ENCODE measurements at places on chromosomes 1 and 21.
A peak's percentile ranks its signal among the peaks of the same experiment; 100 is the strongest.

DNA sequence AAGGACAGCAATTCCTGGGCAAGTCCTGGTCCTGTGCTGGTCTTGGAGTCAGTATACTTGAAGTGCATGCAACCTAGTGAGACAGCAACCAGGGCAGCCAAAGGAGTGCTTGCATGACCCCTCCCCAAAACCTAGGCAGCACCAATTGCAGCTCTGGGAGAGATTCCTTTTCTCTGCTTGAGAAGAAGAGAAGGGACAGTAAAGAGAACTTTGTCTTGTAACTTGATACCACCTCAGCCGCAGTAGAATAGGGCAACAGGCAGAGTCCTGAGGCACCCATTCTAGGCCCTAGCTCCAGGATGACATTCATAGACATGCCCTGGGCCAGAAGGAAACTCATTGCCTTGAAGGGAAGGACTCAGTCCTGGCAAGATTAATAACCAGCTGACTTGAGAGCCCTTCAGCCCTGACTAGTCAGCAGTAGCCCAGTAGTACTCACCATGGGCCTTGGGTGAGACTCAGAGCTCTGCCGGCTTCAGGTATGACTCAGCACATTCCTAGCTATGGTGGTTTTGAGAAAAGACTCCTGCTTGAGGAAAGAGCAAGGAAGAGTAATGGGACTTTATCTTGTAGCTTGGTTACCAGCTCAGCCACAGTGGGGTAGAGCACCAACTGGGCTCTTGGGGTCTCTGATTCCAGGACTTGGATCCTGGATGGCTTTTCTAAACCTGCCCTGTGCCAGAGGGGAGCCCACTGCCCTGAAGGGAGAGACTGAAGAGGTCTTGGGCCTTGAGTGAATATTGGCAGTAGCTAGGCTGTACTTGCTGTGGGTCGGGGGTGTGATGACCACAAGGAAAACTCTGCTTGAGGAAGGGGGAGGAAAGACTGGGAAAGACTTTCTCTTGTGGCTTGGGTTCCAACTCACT lies 51.7 kb upstream of the ACADM start:
- no peak for DNase-seq

DNA sequence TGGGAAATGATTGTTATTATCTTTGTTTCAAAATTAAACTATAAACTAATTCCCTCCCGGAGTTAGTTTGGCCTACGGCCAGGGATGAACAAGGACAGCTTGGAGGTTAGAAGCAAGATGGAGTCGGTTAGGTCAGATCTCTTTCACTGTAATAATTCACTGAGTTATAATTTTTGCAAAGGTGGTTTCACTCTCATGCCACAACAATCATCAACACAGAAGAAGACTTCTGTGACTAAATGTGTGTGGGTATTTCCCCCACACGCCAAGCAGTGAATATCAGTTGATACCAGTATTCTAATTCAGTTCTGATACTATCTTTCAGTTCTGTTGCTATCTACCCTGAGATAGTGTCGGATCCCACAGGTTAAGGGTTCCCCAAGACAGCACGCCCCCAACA lies 215.1 kb downstream of the S1PR1 start:
- DNase-seq: no peak

GRCh38 chr1:51690285-51690961 lies 73.5 kb downstream of the OSBPL9 start:
- no peak for DNase-seq

DNA sequence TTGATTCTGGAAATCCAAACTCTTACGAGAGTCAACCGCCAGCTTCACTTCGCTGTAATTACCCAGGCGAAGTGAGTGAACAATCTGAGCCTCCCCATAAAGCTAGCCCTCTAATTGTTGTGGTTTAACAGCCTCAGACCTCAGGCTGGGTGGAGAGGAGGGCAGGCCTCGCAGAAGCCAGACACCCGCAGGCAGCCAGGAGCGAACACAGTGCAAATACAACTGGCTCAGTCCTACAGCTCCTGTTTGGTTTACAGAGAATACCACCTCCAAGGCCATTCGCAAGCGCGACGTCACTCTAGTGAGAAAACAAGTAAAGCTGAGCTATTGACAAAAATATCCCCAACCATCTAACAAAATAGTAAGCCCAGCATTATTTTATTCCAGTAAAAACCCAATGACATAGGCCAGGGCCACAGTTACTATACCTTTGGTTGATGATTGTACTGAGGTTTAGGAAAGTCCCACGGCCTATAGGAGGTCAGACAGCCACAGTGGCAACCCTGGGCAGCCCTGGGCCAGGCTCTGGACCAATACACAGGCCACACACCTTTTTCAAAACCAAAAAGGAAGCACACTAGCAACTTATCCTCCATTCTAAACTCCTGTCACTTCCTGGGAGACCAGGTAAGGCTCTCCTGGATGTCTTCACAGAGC lies 163.3 kb downstream of the ETS2 start:
- DNase-seq: no peak

DNA sequence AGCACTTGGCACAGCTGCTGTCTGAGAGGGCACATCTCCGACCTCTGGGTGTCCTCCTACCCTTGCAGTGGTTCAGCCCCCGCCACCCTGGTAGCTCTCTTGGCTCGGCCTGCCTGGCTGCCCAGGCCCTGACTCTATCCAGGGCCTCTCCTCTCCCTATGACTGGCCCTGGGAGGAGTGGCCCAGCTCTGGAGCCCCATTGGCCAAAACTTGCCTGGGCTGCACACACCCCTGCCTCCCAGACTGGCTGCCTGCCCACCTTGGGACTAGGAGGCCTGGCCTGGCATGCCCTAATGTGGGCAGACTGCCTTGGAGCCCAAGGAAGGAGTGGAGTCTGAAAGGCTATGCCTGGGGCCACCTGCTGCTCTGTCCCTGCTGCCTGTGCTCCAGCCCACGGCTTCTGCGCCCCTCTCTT lies 33.6 kb downstream of the ACOT11 start:
- DNase-seq: no peak

- DNase-seq: no peak
Observed at GRCh38 chr1:27872802-27873551, 633 bp downstream of the THEMIS2 start.

DNA sequence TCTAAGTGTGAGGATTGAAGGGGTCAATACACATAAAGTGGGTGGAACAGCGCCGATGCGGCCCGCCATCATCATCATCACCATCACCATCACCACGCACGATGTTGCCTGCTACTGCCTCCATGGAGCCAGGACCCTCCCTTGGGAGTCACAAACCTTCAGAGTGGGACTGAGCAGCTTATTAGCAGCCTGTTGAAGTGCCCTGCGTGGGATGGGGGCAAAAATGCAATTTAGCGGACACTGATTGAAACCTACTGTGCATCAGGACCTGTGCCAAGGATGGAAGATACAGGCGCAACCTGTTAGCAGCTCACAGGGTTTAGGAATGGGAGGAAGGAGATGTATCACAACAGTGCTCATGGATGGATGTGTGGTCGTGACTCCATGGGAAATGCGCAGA lies 26.7 kb downstream of the STPG1 start:
- no peak for DNase-seq

GRCh38 chr1:194515916-194516315 lies 1329.5 kb upstream of the B3GALT2 start:
- no peak for DNase-seq

GRCh38 chr1:19656134-19656779 lies 8.4 kb upstream of the HTR6 start:
- no peak for DNase-seq

DNA sequence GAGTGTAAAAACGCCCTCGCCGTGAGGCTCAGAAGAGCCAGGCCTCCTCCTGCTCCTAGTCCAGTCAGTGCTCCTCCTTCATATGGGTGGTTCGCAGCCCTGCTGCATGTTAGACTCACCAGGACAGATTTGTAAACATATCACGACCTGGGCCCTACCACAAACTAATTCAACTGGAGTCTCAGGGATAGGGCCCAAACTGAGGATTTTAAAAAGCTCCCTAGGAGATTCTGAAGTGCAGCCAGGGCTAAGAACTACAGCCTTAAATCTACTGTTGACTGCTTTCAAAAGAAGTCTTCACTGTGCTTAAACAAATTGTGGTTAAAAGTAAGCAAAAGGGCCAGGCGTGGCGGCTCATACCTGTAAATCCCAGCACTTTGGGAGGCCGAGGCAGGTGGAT lies 57.0 kb downstream of the CAMTA1 start:
- DNase-seq: no peak

GRCh38 chr1:81587426-81587825 lies 213.3 kb upstream of the ADGRL2 start:
- DNase-seq: no peak

DNA sequence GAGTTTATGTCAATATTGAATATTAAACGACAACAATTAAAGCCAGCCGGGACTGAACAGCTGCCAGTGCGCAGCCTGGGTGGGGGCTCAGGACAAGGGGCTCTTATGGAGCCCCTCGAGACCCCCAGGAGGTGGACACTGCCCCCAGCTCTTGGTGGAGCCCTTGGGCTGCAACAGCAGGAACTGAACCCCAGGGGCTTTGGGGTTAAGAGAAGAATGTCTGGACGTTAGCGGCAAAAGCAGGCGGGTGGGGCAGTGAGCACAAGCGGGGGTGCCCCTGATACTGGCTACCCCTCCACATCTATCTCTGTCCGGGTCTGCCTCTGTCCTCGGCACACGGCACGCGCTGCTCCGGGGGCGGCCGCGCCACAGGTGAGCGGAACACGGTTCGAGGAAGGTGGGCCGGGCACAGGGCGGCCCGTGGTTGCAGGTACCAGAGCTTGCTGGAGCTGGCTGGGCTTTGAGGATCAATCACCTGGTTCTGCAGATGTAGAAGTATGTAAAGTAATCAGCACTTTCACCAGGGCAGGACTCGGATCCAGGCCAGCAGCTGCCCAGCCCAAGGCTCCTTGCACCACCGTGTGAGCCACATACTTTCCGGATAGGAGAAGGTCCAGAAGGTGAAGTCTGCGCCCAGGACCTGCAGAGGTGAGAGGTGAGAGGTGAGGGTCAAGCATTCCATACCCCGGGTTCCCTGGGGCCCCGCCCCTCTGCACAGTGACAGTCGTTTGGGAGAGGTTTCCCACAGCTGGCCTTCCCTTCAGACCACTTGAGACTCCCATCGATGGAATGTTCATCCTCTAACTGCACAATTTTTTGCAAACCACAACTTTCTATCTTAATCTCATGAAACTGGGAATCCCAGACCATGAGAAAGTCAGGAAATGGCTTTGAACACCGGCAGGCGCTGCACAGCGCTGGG lies 12.4 kb upstream of the POFUT2 start:
- DNase-seq: no peak

DNA sequence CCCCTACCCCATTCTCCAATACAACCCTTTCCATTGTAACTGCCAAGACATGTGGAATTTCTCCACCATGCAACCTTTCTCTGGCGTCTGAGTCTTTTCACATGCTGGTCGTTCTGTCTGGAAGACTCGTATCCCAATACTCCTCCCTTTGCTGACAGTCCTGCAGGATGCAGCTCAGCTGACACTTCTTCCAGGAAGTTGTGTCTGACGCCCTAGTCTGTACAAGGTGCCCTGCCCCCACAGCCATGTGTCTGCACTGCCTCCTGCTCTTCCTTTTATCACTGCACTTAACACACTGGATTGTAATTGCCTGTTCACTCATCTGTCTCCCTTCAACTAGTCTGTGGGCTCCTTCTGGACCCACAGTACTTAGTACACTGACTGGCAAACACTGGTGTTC lies 188.0 kb downstream of the LMX1A start:
- no peak for DNase-seq

DNA sequence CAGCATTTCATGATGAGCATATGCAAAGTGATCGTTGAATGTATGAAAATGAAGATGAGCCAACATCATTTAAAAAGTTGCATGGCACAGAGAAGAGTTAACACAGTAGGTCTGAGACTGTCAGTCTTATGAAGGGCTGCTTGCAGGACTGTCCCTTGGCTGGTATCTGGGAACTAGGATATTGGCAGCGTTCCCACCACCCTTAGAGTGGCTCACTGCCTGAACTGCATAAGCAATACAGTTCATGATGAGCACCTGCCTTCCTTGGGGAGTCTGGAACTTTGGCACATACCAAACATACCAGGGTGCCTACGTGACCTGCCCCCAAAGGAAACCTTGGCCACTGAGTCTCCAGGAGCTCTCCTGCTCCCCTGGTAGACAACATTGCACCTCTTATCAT lies 161.8 kb downstream of the DSCAM start:
- peak; percentile 33 for DNase-seq

DNA sequence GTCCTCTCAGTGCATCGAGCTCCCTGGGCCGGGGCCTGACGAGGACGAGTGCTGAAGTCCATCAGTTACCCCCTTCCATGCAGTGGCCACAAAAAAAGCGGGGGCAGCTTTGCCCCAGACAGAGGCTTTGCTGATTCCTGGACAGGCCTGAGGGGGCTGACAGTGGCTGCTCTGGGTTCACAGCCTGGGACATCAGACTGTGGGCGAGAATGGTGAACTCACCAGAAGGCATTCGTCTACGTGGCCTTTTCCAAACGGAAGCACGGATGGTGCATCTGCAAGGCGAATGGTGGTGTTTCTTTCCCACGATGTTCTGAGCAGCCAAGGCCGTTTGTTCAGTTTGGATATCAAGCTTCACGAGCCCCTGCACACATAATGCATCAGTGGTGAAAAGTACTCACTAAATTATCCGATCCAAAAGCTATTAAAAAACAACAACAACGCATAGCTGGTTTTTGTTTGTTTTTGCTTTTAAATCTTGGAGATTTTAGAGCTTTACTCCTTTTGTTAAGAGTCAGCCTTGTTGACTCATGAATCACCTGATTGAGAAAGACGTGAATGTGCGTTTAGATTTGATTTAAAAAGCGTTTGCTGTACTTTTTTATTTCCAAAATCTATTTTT lies 6.3 kb upstream of the ZBTB21 start:
- no peak for DNase-seq

- DNase-seq: no peak
Observed at GRCh38 chr1:26831546-26832248, 5.2 kb downstream of the ZDHHC18 start.

DNA sequence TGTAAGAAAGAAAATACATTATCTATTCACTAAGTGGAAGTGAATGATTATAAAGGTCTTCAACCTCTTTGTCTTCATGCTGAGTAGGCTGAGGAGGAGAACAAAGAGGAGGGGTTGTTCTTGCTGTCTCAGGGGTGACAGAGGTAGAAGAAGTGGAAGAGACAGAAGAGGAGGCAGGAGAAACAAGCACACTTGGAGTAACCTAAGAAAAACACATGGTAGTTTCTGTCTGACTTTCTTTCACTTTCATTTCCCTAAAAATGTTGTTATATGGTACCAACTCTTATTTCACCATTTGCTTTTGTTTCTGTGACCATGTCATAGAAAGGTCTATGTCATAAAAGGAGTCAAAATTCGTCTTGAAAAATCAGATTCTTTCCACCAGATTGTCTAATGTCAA lies 696.6 kb upstream of the BRINP3 start:
- no peak for DNase-seq

GRCh38 chr1:223776075-223776814 lies 63.9 kb downstream of the CAPN2 start:
- DNase-seq: no peak

DNA sequence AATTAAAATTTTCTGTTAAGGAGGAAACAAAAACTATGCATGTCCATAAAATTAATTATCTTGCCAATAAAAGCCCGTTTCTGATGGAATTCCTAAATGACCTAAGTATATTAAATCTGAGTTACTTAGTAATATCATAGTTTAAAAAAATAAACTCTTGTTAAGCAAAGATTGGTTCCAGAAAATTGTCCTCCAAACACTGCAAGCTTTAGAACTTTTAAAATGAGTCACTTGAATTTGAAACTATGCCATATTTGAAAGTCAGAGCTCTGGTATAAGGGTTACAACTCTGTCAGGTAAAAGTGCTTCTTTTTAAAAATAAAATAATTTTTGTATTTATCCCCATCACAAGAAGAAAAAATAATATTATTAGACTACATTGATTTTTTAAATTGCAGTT lies 409.5 kb downstream of the PLPP3 start:
- DNase-seq: no peak

GRCh38 chr1:59718989-59719360 lies 95.8 kb upstream of the HOOK1 start:
- DNase-seq: no peak

- peak; percentile 39 for DNase-seq
Observed at GRCh38 chr1:209154912-209155311, 428.6 kb upstream of the CAMK1G start.
